ENCODE measurements at places on chromosomes 16 and 17.

DNA sequence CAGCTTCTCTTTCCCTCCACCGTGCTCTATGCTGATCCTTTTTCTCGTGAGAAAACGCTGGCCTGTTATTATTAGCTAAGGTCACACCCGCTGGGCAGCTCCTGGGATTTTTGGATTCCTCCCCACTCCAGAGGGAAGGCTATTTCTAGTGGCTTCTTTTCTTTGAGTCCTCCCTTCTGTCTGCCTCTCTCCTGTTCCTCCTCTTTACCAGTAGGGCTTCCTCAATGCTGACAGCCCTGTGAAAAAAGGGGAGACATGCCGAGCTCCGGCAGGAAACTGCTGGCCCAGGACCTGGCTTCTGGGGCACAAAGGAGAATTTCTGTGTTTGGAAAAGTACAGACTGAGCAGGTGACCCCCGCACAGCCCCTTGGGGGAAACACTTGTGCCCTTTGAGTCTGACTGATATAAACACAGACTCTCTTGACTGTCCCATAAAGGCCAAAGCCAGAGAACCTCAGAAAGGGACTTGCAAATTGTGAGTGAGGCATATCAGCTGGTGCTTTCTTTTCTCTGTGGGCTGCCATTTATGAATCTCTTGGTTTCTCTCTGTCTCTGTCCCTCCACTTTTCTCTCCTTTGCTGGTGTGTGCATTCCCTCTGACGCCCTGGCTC is 14.0 kb upstream of the RNF135 start:
- peak; percentile 15 for DNase-seq

GRCh38 chr17:51617986-51618385 is 357.6 kb downstream of the UTP18 start:
- DNase-seq: no peak

DNA sequence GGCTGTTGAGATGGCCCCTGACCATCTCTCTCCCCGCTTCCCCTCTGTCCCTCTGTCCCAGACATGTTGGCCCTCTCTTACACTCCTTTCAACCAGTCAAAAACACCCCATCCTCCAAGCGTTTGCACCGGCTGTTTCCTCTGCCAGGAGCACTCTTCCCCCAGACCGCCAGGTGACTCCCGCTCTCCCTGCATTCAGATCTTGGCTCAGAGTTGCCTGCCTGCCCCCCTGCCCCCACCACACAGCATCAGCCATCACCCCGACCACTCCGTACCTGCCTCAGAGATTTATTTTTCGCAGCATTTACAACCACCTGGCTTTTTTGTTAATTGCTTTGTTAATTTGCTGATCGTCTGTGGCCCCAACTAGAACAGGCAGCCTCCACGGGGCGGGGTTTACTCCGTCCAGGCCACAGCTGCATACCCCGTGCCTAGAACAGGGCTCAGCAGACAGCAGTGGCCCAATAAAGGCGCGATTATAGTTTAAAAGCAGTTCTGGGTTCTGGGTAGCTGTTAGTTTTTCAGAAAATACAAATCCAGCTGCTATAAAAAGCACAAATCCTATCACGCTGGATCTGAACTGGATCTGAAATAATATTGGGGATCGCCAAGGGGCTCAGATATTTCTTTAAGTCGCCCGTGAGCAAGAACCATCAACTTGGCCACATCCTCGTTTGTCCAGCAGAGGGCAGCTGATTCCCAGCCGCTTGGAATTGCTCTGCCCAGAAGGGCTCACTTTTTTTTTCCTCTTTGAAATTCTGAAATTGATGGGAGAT is 173.6 kb downstream of the IRF8 start:
- DNase-seq: peak; percentile 82

DNA sequence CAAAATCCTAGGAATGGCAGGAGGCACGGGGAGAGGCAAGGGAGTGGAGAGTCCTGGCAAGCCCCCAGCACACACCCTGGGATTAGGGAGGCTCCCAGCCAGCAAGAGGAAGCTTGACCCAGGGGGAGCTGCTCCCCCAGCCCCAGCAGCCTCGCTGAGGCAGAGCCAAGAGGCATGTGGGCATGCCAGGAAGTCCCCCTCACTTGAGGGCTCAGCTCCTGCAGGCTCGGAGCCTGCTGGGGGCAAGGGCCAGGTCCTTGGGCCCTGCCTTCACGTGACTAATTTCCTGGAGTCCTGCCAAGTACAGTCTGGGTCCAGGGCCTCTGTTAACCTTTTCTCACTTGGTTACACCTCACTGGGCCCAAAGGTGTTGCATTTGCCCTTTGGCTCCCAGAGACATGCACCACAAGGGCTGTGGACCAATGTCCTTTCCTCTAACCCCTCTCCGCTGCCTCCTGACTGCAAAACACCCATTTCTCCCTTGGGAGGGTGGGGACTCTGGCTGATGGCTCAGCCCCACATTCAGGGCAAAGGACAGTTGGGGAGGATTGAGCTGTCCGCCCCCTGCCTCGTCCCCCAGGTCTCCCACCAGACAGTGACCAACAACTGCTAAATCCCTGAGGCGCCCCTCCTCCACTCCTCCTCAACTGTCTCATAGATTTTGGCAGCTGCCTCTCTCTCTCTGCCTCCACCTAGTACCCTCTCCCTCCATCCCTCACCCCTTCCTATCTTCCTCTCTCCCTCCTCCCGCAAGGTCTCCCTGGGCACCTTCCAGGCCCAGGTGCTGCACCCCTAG is 4.4 kb upstream of the SLC47A2 start:
- no peak for DNase-seq

- peak; percentile 69 for DNase-seq
Measured at GRCh38 chr17:74864866-74865395, 5.2 kb upstream of the GRIN2C start.

DNA sequence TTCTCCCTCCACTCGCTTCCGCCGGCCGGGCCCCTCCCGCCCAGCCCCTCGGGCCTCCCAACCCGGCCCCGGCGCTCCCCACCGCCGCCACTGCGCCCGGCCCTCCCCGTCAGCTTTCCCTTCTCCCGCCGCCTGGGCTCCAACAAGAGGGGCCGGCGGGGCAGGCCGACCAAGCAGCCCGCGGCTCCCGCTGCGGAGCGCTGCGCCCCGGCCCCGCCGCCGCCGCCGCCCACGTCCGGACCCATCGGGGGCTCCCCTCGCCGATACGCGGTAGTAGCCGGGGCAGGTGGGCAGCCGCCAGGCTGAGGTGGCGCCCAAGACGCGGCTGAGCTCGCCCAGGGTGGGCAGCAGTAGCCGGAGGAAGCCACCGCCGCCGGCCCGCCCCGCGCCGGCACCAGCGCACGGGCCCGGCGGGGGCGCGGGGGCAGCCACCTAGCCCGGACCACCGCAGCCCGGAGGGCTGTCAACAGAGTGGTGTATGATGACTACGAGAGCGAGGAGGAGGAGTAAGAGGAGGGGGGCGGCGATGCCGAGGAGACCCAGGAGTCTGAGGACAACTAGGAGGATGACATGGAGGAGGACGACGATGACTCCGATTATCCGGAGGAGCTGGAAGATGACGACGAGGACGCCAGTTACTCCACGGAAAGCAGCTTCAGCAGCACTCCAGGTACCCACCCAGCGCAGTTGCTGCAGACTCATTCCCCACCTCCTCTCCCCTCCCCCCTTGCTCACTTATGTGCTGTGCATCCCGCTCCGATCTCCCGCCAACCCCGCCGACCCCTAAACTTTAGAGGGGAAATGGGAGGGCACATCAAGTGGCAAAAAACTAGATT is 498 bp downstream of the LRRC37B start:
- peak; percentile 25 for DNase-seq
